ENCODE measurements at places on chromosomes 16 and 17. TPM values are rescaled to one million over a fixed set of nuclear protein-coding genes. Genes with fewer than 3 reads are reported as not detected.
A peak's percentile ranks its signal among the peaks of the same experiment; 100 is the strongest.

Gene ZSCAN10
- not detected for polyA plus RNA-seq

Gene MTSS2
- polyA plus RNA-seq, result 39.0 TPM

Gene DDX52
- 41.9 TPM for polyA plus RNA-seq

DNA sequence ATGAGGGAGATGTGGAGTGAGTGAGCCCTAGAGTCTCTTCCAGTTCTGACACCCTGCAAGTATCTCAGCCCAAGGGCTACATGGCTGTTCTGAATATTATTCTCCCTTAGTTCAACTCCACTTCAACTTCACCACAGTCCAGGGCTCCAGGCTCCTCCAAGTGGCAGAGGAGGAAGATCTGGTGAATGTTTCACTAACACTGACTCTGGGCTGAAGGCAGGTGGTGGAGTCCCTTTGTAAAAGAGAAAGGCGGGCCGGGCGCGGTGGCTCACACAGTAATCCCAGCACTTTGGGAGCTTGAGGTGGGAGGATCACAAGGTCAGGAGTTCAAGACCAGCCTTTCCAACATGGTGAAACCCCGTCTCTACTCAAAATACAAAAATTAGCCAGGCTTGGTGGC, 13.6 kb downstream of the CCDC92B start:
- DNase-seq, result no peak

DNA sequence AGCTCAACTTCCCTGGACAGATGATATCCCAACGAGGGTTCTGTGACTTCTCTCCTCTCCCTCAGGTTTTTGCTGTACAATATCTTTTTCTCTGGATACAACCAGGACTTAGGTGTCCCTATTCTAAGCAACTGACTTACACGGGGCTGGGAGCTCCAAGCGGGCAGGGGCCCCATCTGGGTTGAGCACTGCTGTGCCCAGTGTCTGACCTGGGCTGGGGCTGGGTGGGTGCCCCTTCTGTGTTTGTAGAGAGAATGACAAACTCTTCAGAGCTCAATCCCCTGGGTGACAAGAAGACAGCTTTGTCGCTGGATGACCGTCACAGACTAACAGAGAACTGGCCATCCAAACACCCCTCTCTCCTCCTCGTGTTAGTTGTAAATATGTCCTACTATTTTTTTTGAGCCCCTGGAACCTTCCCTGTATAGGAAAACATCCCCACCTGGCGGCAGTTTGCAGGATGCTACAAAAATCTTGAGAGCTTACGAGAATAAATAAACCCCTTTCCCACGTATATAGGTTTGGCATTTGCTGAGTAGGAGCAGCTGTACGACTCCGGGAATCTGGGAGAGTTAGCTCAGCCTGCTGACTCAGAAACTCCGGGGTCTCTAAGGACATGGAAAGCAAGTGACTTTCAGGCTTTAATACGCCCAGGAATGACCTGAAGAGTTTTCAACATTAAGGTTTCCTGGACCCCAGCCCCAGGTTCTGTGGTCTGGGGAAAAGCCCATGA, 23.7 kb upstream of the RCVRN start:
- DNase-seq, result peak; percentile 71

DNA sequence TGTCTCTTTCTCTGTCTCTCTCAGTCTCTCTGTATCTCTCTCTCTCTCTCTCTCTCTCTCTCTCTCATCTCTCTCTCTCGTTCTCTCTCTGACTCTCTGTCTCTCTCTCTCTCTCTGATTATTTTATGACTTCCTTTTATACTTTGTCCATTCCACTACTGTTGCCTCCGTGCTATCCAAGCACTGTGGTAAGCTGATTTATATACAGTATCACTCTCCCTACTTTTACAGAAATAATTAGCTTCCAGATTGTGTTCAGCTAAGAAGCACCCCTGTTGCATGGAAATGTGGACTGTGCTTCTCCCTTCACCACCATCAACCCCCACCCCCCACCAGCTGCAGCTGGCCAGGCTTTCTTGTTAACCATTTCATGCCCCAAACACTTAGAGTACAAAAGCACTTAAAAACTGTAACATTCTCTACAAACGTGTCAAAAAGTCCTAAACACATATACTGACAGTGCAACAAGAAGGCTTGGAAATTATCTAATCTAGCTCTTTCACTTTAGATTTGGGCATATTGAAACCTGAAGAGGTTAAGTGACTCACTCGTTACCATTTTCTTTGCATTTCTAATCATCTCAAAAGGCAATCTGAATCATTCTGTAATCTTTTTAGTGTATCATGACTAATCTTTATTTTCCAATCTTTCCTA, 11.6 kb upstream of the TMEM100 start:
- no peak for DNase-seq

GRCh38 chr16:3501783-3502400, 1.1 kb downstream of the CLUAP1 start:
- DNase-seq, result no peak

- DNase-seq, result no peak
Measured at GRCh38 chr17:64067657-64068056, 47.2 kb upstream of the ICAM2 start.

DNA sequence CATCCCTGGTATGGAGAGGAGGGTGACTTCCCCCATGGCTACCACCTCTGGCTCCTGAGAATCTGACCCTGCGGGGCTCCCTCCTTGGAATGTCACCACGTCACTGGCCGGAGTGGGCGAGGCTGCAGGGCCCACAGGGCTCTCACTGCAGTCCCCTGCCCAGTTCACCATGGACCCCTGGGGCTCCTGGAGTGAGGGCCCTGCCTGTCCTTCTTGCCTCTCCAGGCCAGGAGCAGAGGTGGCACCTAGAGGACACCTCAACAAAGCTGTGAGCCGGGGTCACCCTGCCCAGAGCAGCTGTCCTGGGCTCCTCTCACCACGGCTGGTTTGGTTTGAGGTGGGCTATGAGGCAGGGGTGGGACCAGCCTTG, 67.8 kb upstream of the GNG13 start:
- DNase-seq, result no peak

- no peak for DNase-seq
Measured at GRCh38 chr17:77213778-77214132, 73.0 kb downstream of the SEC14L1 start.
